ENCODE measurements at places on chromosomes 3 and 15.

- DNase-seq = no peak
These were observed 562.1 kb downstream of the IGSF11 start for GRCh38 chr3:118472586-118472985.

DNA sequence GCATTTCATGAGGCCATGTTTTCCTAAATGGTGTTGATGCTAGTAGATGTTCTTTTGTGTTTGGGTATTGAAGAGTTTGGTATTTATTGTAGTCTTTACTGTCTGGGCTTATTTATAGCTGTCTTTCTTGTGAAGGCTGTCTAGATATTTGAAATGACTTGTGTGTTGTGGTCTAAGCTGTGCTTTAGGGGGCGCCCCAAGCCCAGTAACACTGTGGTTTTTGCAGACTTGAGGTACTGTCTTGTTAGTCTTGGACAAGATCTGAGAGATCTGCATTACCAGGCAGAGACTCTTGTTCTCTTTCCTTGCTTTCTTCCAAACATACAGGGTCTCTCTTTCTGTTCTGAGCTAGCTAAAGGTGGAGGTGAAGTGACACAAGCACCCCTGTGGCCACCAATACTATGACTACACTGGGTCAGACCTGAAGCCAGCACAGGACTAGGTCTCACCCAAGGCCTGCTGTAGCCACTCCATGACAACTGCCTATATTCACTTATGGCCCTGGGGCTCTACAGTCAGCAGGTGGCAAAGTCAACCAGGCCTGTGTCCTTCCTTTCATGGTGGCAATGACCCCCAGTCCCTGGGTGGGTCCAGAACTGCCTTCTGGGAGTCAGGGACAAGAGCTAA lies 152.1 kb upstream of the TBC1D5 start:
- no peak for DNase-seq

DNA sequence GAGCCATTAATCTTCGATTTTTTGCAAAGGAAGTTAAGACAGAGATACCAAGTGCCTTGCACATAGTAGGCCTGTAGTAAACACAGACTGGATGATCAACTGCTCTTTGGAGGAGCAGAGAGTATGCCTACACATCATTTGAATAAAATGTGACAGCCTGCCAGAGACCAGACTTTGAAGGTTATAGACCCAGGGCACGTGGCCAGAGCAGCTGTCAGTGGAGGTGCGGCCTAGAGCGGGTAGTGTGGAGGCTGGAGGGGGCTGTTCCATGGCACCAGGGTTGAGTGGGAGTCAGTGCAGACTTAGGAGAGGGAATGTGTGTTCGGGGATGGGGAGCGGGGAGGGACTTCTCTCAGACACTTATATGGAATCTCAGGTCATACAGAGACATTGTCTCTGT lies 80.8 kb downstream of the SMAD3 start:
- no peak for DNase-seq

GRCh38 chr3:9695746-9696145 lies 7.9 kb upstream of the CPNE9 start:
- no peak for DNase-seq

All from hippocampal formation (tissue), 2 donors.